NCI-H1417 (cell line): ENCODE measurements at places on chromosomes 13 and 19.

DNA sequence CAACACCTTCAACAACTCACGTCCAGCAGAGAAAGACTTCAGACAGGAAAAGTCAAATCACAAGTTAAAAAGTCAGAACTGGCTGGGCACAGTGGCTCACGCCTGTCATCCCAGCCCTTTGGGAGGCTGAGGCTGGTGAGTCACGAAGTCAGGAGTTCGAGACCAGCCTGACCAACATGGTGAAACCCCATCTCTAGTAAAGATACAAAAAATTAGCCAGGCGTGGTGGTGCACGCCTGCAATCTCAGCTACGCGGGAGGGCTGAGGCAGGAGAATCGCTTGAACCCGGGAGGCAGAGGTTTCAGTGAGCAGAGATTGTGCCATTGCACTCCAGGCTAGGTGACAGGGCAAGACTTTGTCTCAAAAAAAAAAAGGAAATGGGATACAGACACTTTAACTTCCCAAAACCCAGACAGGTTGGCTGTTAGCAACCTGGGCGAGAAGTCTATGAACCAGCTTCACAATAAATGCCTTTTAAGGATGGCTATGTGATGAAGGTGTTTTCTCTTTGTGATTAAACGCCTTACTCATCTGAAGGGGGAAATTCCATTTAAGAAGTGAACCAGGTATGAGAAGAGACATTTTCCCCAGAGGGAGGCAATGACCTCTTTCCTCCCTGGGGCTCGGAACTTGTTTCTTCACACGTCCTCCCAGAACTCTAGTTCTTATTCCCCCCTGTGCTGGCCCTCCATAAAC, 80.4 kb downstream of the INSR start:
- no peak for DNase-seq

GRCh38 chr13:79519255-79519654, 38.3 kb downstream of the NDFIP2 start:
- DNase-seq = no peak

DNA sequence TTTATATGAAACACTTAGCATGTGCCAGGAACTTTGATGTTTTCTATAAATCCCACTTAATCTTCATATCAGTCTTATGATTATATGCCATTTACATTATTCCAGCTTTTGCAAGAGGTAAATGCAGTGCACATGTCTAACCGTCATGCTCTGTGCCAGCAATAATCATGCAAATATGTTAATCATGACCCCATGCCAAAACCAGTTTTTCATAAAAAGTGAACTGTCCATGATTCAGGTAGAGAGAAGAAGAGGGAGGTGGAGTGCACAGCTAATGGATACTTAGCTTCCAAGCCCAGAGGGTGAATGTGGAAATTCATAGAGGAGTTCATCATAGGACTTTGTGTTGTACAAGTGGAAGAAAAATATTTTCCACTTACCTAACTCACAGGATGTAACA, 458.4 kb downstream of the TBC1D4 start:
- DNase-seq = no peak

DNA sequence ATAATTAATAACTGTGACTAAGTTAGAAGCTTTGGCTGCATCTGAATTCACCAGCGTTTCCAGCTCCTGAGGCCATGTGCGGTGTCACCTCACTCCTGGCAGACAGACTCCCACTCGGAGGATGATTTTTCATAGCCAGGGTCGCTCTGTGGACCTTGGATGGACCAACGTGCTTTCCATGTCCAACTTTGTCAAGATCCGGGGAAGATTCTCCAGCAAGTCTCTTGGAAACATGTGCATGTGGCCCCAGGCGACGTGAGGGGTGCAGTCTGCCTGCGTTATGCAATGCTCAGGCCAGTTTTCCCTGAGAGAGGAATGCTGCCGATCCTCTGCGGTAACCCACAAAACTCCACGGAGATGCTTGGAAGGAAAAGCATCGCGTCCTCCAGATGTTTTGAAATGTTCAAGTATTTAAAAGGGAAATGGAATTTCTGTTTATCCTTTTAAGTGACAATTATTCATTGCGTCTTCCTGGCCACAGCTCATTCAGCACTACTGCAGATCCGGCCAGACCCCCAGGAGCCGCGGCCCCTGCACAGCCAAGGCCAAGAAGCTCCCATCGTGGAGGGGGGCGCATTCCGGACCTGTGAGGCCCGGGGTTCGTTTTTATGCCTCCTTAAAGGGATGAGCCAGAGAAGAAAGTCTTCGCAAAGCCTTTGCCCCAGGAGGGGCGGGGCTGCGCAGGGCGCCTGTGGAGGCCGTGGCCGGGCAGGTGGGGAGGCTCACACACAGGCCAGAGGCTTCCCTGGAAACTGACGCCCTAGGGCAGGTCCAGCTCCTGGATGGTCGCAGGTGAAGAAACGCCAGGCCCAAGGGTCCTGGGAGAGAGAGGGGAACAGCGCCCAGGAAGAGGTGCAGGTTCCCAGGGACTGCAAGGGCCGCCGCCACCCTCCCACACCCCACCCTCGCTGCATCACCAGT, 46.0 kb downstream of the C13orf46 start:
- DNase-seq = no peak

DNA sequence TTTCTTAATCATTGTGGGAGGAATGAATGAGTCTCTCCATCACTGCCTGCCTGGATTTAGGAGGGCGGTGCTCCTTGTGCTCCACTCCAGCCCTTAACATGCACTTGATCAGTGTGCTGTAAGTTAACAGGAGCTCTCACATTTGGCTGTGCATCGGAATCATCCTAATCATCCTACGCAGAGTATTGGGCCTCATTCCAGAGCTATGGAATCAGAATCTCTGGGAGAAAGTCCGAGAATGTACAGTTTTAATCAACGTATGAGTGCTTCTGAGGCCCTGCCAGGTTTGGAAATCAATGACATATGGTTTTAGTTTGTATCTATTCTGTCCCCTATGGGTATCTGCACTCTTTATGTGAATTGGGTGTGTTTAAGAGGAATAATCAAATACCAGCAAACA, 34.9 kb upstream of the DCLK1 start:
- no peak for DNase-seq

DNA sequence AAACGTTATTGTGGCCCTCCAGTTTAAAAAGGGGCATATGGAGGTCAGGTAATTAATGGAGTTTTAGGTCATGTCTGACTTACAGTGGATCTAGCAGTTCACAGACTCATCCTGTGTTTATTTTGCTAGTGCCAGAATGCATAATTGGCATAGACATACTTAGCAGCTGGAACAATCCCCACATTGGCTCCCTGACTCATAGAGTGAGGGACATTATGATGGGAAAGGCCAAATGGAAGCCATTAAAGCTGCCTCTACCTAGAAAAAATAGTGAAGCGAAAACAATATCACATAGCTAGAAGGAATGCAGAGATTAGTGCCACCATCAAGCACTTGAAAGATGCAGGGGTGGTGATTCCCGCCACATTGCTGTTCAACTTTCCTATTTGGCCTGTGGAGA, 610.7 kb downstream of the SLITRK5 start:
- DNase-seq = no peak

GRCh38 chr13:72896869-72897268, 114.9 kb downstream of the PIBF1 start:
- no peak for DNase-seq

DNA sequence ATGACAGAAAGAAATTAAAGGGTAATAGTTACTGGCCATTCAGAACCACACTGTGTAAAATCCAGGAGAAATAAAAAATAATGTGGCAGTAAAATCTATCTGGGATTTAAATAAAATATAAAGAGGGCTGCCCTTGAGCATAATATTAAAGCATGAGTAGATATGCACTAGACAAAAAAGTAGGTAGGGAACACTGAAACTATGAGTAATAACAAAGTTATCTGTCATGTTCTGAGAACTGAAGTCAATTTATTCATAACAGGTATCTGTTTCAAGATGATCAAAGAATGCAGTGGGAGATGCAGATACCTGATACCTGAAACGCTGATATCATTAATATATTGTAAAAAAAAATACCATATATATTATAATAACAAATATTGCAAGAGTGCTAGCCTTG, 1672.0 kb downstream of the SLITRK5 start:
- DNase-seq = no peak

GRCh38 chr19:13053238-13053637, 49.4 kb downstream of the LYL1 start:
- DNase-seq = no peak

DNA sequence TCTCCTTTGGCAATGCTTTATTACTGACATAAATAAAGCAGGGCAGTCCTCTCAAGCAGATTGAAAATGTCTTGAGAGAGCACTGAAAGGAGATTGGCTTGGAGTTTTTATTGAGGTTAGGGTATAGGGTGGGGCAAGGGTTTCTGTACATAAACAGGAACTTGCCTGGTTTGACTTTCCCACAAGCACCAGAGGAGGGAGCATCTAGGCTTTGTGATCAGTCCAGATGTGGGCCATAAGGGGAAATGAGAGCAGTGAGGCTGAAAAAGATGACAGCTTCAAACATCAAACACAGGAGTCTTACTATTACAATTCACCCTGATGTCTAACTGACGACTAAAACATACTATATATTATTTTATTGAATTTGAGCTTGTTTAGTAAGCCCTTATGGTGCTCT, 260.9 kb downstream of the MTUS2 start:
- DNase-seq = no peak

DNA sequence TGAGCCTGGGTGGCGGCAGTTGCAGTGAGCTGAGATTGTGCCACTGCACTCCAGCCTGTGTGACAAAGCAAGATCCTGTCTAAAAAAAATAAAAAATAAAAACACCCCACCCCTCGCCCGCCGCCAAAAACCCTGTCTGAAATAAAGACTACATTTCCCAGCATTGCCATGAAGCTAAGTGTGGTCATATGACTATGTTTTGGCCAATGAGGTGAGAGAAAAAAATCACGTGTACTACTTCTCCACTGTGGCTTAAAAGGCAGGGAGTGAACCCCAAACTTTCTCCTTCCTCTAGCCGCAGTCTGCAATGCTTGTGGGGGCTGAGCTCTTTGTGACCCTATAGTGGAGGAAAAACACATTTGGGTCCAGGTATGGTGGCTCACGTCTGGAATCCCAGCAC, 54.9 kb downstream of the COLGALT1 start:
- DNase-seq = no peak

DNA sequence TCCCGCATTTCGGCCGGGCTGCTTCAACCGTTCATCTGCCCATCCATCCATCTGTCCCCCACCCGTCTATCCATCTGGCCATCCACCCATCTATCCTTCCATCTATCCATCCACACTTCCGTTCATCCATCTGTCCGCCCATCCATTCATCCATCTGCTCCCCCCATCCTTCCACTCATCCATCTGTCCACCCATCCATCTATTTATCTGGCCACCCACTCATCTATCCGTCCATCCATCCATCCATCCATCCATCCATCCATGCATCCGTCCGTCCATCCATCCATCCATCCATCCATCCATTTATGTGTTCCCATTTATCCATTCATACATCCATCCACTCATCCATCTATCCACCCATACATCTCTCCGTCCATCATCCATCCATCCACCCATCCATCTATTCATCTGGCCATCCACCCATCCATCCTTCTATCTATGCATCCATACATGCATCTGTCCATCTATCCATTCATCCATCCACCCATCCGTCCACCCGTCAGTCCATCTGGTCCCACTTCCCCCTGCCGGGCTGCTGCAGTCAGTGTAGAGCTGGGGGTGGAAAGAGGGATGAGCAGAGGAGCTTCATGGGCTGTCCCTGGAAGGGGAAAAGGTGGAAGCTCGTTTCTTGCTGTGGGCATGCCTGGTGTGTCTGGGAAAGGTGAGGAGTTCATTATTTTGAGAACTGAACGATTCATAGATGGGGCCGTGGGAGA, 722 bp downstream of the HSD11B1L start:
- no peak for DNase-seq

DNA sequence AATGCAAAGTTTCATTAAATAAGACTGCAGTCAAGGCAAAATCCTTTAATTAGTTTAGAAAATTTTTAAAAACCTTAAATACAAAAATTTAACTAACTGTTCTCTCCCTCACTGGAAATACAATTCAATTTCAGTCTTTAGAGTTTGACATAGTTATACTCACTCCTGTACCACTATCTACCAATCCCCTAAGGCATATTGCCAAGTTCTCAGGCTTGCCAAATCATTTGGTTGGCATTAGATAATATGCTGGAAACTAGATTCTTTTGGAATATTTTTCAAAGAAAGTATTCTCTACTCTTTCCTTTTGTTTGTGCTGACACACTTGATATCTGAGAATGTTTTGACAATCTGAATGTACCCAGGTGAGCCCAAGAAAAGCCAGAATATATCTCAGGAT, 77.2 kb downstream of the TSC22D1 start:
- no peak for DNase-seq
